ENCODE measurements at places on chromosomes 7 and 10.
A peak's percentile ranks its signal among the peaks of the same experiment; 100 is the strongest.

- DNase-seq: no peak
Observed at GRCh38 chr7:137791930-137792329, 54.8 kb downstream of the DGKI start.

- DNase-seq: no peak
Observed at GRCh38 chr7:88216276-88216675, 3.6 kb downstream of the SRI start.

- no peak for DNase-seq
Observed at GRCh38 chr10:79399223-79399831, 46.1 kb downstream of the ZCCHC24 start.

GRCh38 chr7:69622960-69623359 is 24.7 kb downstream of the AUTS2 start:
- DNase-seq: no peak

DNA sequence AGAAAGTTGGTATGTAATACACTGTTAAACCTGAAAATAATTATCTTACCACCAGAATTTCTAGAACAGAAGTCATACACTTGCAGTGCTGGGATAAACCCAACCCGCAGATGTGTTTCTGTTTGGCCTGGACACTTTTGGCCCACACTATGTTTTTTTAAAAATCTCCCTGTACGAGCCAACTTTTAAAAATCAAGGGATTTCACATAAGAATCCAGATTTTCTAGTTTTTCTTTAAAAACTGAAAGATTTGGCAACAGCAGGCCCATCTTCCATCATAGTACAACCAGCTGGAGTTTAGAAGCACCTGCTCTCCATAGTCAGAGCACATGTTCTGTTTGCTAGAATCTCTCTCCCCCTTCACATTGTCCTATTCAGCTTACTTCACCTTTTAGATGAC is 74.0 kb downstream of the TLL2 start:
- no peak for DNase-seq

GRCh38 chr10:132893090-132893489 is 49.3 kb downstream of the CFAP46 start:
- no peak for DNase-seq

GRCh38 chr7:123191132-123191531 is 8.6 kb downstream of the SLC13A1 start:
- DNase-seq: no peak

DNA sequence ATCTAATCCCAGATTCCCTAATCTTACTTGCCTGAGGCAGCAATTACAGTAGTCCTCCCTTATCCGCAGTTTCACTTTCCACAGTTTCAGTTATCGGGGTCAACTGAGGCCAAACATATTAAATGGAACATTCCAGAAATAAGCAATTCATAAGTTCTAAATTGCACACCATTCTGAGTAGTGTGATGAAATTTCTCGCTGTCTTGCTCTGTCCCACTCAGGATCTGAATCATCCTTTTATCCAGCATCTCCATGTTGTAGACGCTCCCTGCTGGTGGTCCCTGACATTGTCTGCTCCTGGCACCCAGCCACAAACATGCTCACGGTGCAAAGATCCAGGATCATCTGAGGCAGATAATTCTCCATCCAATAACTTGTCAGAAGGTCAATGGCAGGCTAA is 128.7 kb upstream of the CXCL12 start:
- DNase-seq: no peak

GRCh38 chr7:23238983-23239652 is 7.5 kb upstream of the GPNMB start:
- DNase-seq: no peak

DNA sequence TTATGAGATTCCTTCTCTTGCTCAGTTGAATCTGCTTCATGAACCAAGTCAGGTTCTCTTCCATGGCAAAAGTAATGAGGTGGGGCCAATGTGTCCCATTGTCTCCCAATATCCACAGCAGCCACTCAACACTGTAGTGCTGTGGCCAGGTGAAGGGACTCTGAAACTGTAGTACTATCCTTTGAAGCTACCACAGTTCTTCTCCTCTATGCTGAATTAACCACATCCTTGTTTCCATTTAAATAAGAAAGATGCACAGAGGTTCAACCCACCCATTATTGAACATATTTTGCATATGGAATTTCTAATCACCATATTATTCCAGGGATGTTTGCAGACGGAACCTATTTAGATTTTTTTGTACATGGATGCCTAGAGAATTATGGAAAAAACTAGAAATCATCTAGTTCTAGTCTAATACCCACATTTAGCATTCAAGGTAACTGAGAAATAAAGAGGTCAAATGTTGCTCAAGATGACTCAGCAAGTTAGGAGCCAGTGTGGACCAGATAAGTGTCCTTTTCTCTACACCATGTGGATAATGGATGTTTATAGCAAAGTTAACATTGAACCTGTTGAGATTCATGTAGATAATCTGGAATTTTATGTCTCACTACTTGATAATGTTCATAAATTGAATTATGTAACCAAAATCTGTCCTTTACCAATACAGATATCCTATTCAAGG is 64.5 kb downstream of the LRRTM3 start:
- DNase-seq: no peak

GRCh38 chr7:117698018-117698417 is 175.2 kb downstream of the CTTNBP2 start:
- DNase-seq: no peak

DNA sequence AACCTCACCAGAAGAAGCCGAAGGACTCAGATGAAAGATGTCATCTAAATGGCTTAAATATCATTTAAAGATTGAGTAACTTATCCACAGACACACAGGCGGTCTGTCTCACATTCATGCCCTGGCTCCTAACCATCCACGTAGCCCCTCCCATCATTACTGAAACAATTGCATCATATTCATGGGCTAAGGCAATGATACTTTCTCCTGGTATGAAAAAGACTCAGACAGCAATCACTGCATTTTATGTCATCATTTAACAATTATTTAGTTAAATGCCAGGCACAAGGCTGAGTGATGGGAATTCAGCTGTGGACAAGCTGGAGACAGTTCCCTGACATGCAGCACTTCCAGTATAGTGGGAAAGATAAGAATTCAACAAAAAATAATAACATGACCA is 11.2 kb upstream of the TECTB start:
- DNase-seq: no peak

DNA sequence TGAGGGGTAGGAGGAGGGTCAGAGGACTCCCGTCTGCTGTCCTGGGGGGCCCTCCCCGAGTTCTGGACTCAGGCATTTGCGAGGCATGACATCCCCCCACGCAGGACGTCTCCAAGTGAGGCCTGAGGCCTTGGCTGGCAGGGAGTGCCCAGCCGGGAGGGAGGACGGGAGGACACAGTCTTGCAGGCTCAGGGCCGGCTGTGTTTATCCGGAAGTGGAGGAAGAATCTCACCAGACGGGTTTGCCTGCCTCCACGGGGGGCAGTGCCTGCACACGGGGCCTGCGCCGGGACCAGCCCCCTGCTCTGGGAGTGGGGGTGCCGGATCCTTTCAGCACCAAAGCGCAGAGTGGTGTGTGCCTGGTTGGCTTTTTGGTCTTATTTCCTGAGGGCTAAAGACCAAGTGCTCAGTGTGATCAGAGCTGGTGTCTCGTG is 10.9 kb downstream of the PWWP2B start:
- no peak for DNase-seq

DNA sequence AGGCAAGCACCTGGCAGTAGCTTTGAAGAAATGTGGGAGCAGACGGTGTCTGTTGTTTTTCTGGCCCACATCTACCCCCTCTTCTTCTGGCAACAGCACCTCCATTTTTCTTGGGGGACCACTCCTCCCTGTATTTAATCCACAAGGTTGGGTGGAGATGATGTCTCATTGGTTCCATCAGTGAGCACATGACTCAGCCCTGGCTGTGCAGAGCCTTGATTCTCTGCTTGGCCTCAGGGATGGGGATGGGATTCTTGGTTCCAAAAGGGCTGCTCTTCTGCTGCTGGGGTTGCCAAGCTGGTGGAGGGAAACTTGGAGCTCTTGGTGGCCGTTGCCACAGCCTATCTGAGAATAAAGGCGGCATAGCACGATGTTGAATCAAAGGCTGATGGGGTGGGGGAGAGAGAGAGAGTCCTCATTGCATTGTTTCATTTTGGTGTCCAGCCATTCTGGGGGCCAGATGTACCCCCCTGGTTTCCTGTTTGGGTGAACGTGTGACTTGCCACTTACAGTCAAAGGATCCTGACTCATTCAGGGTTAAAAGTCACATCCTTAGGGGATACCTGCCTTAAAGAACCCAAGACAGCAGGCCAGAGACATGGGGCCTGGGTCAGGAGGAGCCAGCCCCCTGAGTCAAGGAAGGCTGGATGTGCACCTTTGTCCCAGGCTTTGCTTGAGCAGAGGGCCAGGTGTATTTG is 25.9 kb downstream of the GRK5 start:
- DNase-seq: no peak

GRCh38 chr7:134645935-134646334 is 718 bp upstream of the BPGM start:
- no peak for DNase-seq

DNA sequence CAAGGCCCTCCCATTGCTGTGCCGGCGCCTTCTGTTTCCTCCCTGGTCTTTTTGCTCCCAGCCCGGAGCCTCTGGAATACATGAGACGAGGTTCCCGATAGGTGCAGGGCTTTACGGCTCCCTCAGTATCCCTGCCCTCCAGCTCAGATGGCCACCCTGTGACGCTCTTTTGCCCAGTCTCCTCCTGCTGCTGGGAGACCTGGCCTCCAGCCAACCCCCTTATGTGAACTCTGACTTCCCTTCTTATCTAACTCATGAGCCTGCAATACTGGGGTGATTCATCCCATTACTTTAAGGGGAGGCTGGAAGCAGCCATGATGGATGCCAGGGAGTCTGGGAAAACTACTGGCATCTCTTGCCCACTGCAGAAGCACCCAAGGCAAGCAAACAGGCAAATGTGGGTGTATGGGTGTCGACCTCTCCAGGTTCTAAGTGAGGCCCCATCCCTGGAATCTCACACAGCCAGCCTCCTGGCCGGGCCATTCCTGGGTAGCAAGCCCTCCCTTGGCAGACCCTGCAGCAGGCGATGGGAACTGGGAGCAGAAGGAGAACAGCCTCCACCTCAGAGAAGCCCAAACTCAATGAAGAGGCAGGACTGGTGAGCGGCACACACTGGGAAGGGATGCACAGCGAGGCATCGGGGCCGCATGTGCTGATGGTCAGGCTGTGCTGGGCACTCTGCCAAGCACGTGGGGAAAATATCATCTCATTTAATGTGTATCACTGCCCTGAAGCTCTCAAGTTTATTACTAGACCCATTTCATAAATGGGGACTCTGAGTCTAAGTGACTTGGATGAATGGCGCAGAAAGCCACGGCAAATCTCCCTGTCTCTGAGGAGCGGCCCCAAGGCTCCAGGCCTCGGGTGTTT is 97.5 kb downstream of the FAM53B start:
- no peak for DNase-seq

- DNase-seq: no peak
Observed at GRCh38 chr10:73232887-73233286, 14.2 kb downstream of the DNAJC9 start.

GRCh38 chr7:36131026-36131425 is 22.0 kb upstream of the EEPD1 start:
- DNase-seq: no peak

DNA sequence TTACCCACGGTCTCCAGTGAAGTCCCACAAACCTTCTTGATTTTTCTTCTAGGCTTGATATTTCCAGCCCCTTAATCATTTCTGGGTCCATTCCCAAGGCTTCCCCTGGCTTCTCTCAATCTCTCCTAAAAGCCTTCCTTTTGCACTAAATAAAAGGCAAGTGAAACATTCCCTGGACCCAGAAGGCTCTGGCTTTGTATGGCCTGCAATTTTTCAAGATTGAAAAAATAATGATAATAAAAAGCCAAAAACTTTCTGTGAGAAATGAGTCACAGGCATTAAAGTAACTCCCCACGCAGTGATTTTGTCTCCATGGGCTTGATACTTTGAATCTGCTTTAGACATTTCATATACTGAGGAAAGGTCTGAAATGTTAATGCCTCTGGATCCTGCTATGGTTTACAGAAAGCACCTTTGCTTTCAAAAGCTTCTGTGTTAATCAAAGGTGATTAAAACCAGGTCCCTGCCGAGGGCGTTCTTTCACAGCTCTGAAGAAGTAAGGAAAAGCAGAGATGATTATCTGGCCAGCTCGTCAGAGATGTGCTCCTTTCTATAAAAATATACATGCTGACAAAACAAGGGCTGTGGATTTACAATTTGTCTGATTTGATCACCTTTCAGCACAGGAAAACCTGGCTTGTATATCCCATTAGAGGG is 118.9 kb upstream of the TMEM72 start:
- DNase-seq: no peak

DNA sequence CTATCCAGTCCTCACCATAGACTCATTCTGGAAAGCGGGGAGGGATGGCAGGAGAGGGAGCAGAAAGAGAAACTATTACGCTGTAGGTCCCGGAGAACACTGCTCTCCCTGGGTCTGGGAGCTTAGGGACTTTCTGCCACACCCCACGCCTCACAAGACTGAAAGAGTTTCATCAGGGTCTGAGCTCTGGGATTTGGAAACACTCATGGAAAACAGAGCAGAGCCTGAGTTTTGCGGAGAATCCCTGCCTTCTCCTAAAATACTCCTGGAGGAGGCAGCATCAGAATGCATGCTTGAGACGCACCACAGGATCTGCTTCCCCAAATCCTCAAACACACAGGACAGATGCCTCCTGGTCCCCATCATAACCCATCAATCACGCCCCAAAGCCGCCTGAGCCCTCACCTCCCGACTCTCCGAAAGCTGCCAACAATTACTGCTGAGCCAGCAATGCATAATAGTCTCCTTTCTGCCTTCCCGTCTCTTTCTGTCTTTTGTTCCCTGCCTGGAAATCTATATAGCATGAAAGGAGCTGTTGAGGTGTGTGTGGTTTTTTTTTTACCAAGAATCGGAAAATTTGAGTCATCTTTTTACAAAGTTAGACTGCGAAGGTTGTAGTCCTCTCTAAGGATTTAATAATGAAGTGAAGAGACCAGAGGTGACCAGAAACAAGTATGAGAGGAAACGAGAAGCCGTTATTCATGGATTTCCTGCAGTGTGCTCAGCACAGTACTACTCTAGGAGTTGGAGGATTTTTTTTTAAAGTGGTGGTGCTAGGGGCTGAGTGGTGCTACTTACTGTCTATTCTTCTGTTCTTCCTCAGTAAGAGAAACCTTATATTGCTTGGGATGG is 37.7 kb downstream of the ASB13 start:
- peak; percentile 46 for DNase-seq

- no peak for DNase-seq
Observed at GRCh38 chr10:30531751-30532530, 97.6 kb downstream of the LYZL2 start.

GRCh38 chr7:155893664-155894063 is 81.4 kb upstream of the SHH start:
- no peak for DNase-seq

DNA sequence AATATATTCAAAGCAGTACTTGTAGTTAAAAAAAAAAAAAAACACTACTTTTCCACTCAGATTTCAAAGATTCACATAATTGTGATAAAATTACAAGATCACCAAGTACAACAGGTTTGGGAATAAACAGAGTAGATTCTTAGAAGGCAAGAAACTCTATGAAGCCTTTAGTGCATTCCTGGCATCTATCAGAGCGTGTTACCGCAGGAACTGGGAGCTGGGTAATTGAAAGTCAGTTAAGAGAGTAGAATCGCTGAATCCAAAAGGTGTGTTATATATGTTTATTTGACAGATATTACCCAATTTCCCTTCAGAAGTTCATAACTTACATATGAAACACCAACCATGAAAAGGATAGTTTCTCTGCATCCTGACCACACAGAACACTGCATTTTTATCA is 159.2 kb upstream of the PLXNA4 start:
- no peak for DNase-seq

All from GM10248 (cell line).